Activated CD4-positive, alpha-beta T cell treated with anti-CD3 and anti-CD28 coated beads for 4 hours (primary cell): ENCODE measurements at places on chromosomes 1 and 21.

DNA sequence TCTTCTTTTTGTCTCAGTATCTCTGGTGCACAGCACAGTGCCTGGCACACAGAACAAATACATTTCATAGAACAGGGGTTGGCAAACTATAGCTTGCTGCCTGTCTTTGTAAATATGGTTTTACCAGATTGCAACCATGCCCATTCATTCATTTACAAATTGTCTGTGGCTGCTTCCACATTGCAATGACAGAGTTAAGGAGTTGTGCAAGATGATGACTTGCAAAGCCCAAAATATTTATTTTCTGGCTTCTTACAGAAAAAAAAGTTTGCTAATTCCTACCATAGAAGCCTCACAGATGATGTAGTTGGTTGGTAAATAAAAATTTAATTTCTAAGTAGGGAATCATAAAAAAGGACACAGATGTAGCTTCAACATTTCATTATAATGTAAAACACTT, 11.2 kb upstream of the HMGB4 start:
- DNase-seq = no peak

GRCh38 chr1:36975642-36976041, 58.7 kb downstream of the GRIK3 start:
- no peak for DNase-seq

DNA sequence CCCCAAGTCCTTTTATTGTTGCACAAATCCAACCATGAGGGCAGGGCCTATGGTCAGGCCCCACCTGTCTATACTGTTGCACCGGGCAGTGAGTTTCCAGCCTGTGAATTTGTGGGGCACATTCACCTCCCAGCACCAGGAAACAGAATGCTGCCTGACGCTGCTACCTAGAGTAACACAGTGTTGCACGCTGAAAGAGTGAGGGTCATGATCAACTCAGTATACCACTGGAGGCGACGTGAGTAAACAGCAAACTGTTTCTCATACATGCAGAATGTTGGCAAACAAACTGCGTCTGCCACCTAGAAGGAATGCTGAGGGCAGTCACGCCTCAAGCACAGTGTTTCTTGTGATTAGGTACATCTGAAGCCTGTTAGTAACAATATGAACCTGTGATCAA, 13.4 kb upstream of the LRRC47 start:
- no peak for DNase-seq

- no peak for DNase-seq
Observed at GRCh38 chr1:34918386-34918976, 11.0 kb downstream of the DLGAP3 start.

- no peak for DNase-seq
Observed at GRCh38 chr1:195763146-195763906, 844.9 kb downstream of the KCNT2 start.

GRCh38 chr1:186878356-186878755, 49.6 kb downstream of the PLA2G4A start:
- DNase-seq = no peak

DNA sequence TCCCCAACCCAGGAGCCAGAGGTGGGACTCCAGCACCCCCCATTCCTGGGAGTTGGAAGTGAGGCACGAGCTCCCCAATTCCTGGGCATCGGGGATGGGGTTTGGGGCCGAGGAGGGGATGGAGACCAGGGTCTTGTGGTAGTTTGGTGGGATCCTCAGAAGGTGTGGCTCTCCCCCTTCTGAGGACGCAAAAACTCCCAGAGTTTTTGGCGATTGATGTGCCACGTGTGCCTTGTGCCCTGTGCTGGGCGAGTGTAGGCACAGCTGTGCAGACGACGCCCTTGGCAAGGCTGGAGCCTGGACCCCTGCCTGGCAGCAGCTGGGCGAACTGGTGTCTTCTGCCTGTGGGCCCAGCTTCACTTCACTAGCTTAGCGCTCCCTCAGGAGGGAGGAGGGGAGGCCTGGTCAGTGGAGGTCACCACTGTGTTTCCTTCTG, 2.6 kb downstream of the GUK1 start:
- DNase-seq = no peak
